GM13977 (cell line): ENCODE measurements at places on chromosomes 3 and 15.

- DNase-seq, result no peak
Observed at GRCh38 chr15:90959894-90960293, 5.2 kb downstream of the RCCD1 start.

GRCh38 chr15:31005660-31006059, 14.2 kb upstream of the MTMR10 start:
- DNase-seq, result no peak

GRCh38 chr15:38072007-38072347, 137.5 kb downstream of the TMCO5A start:
- DNase-seq, result no peak

DNA sequence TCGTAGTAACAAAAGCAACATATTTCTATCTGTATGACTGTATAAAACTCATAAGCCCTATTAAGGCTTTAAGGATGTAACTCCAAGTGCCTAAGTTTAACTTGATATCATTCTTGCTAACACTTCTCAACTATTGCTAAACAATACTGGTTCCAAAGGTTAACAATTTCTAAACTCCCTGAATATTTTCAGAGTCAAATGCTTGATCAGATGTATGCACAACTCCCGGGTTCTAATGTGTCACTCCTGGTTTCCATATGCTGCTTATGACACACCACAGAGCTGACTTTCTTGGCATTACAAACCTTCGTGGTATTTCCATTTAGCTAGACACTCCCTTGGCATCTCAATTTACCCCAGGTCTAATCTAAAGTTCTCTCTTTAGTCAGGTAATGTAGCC, 26.3 kb downstream of the DZIP1L start:
- no peak for DNase-seq

DNA sequence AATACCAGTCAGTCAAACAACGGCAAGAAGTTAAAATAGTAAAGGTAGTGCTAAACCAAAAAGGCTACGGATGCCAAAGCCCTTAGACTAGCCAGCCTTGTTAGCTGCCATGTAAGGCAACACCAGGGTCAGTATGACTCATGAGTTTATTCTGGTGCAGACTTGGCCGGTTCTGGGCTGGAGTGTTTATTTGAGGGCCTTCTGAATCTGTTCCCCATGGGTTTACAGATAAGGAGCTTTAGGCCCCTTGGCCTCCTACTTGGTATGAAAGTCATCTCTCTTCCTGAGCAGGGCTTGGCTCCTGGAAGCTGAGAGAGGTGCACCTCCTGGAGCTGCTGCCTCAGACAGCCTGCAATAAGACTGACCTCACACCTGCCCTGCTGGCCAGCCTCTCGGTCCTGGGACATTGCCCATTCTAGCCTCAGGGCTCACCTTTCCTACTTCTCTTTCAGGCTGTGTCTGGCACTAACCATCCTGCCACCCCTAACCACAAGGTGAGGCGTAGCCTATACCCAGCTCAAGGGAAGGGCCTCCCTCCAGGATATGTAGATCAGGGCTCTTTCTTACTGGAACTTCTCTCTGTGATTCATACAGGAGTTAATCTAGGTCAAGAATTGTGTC, 10.4 kb upstream of the RTP1 start:
- no peak for DNase-seq

GRCh38 chr3:51353691-51354090, 31.4 kb upstream of the MANF start:
- DNase-seq, result no peak

- DNase-seq, result no peak
Observed at GRCh38 chr3:117272876-117273523, 563.4 kb downstream of the TUSC7 start.

- DNase-seq, result no peak
Observed at GRCh38 chr3:101219842-101220560, 100.4 kb downstream of the IMPG2 start.

- DNase-seq, result peak; percentile 39
Observed at GRCh38 chr3:18423401-18424212, 1.5 kb downstream of the SATB1 start.

DNA sequence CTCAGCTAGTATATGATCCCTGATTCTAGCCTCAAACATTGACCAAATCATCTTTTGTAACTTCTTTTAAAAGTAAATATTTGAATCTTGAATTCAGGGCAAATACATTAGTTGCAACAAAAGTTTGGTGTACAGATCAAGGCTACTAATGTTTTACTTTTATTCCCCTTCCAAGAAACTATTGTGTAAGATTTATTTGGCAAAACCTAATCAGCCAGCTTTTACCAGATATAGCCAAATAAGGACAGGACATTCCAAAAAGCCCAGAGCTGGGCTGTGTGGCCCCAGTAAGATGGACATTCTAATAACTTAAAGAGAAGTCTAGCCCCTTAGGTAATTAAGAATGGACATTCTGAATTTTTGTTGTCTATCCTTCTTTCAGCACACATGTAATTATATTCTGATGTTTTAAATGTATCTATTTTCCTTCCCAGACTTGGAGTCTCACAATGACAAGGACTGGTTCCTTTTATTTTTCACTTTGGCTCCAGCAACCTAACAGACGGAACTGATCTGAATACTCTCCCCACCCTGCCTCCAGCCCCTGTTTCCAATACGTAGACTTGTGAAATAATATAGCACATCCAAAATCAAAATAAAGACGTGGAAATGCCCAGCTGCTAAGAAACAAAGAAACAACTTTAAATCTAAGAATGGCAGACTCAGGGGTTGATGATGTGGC, 48.1 kb downstream of the STARD5 start:
- DNase-seq, result no peak
